ENCODE measurements at places on chromosomes 7 and 10. TPM values are rescaled to one million over a fixed set of nuclear protein-coding genes. Genes with fewer than 3 reads are reported as not detected.

DNA sequence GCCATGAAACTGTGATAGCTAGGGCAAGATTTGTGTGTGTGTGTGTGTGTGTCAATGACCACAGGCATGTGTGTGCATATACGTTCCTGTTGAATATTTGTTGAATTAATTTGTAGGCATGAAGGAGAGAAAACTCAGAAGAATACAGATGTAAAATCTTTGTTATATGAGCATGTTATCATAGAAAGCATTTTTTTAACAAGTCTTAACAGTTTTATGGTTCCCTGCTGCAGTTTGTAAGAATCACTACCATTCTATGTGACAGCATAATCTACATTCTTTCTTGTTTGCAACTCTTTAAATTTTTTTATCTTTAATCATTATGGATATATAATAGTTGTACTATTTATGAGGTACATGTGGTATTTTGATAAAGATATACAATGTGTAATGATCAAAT is 130.3 kb downstream of the CD36 start:
- no peak for DNase-seq

- peak; percentile 85 for DNase-seq
Observed at GRCh38 chr10:8044908-8045725, 9.4 kb upstream of the GATA3 start.

DNA sequence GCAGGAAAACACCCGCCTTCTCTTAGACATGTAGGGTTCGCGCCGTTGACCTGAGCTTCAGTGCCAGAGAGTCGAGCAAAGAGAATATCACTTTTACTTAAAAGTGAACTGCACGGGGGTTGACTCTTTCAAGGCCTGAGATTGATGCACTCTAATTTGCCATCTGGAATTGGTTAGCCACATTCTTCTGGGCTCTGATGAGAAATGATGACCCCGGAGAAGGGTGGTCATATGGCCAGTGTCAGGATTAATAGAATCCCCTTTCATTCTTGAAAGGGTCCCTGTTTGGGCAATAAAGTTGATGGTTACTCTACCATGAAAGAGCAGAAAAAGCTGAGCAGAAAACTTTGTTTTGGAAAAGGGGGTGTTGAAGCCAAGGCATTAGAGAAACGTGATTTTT is 31.2 kb downstream of the GRK5 start:
- DNase-seq: no peak

DNA sequence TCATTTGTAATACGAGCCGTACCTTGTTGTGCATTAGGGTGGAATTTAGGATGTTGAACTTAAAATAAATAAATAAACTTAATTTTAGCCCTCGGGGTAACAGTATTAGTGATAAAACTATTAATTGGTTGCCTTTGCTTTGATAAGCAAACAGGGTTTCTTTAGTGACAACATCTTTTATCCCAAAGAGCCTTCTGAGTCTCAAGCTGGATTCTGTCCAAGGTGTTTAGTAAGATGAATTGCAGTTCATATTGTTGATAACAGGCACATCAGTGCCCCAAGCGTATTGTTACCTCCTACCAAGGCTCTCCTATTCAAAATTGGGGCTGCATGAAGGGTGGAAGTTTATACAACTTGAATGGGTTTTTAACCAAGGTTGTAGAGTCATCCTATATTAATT is 144.4 kb upstream of the CELF2 start:
- DNase-seq: no peak

DNA sequence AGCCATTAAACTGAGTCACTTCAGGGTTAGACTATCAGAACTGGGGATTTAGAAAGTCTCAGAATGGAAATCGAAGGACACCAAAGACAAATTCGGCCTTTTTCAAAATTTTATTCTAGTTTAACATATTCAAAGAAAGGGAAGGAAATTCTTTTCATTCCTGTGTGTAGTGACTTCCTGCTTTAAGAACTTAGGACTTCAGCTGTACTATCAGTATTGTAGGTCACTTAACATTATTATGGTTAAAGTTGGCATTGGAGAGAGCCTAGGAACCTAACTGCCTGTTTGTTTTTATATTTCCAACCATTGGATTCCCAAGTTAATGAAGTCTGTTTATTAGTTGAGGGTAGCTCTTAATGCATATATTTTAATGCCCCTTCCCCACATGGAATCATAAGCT is 63.7 kb downstream of the PTEN start:
- no peak for DNase-seq

DNA sequence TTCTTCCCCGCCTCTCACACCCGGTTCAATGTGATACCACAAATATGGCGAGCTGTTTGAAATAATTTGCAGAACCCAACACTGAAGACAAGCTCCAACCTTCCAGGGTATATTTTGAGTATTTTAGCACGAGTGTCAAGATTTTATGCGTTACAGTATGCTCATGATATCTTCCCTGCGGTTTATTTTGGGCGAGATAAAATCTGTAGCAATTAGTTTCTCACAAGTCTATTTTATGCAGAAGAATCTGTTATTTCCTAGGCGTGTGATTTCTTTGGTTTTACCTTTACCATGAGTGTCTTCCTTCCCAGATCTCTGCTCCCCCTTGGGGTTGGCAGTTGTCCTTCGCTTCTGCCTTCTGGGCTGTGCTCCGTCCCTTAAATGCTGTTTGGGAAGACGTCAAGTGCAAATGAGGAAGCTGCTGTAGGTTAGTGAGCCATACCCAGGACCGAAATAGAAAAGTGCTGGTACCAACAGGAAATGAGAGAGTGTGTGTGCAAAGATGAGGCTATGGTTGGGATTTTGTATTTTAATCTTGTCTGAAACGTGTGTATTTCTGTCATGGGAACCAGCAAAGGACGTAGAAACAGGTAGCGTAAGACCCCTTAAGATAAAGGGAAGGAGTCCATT is 299.8 kb downstream of the KLF6 start:
- no peak for DNase-seq

GRCh38 chr7:131039355-131039762 is 288.3 kb upstream of the MKLN1 start:
- no peak for DNase-seq

MYL10 gene
- not detected for total RNA-seq

TFEC gene
- 12.7 TPM for total RNA-seq

- DNase-seq: no peak
Observed at GRCh38 chr7:15885678-15886077, 199.2 kb upstream of the MEOX2 start.

- DNase-seq: no peak
Observed at GRCh38 chr7:122682815-122683550, 15.9 kb downstream of the RNF133 start.

- DNase-seq: no peak
Observed at GRCh38 chr7:48660306-48660870, 264.0 kb upstream of the CDC14C start.

STEAP2 gene
- total RNA-seq: 29.9 TPM

- DNase-seq: no peak
Observed at GRCh38 chr10:129966889-129967578, 3.0 kb upstream of the EBF3 start.

DNA sequence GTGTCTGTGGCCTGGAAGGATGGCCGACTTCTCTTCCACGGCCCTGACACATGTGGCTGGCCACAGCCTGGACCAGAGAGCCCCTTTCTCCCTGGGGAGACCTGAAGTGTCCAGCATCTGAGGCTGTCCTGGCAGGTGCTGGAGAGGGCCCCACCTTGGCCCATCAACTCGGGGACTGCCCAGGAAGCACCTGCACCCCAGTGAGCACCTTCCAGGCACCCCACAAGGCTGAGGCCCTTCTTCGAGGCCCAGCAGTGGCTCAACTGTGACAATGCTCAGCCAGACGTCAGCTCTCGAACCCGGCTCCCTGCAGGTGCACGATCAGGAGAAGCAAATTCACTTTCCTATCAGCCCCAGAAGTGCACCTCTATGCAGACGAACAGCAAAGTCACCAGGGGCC is 24.3 kb downstream of the RGS10 start:
- DNase-seq: no peak

DNA sequence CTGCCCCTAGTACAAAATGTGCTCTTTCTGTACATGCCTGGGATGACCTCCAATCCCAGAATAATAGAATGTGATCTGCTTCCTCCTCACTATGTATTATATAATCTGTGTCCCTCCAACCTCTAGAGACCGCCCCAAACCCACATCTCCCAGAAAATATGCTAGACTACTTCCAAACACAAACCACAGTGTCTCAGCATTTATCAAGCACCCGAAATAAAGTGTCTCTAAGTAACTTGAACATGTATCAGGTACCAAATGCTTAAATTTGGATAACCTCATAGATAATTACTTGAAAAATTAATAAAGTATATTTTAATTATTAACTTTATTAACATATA is 16.1 kb downstream of the LYZL1 start:
- no peak for DNase-seq

ALOX5 gene
- total RNA-seq: 36.8 TPM

ELN gene
- total RNA-seq: 95.5 TPM

GRCh38 chr7:129740574-129741410 is 129.3 kb downstream of the NRF1 start:
- no peak for DNase-seq

AKR1C8 gene
- total RNA-seq: 1.3 TPM

DNA sequence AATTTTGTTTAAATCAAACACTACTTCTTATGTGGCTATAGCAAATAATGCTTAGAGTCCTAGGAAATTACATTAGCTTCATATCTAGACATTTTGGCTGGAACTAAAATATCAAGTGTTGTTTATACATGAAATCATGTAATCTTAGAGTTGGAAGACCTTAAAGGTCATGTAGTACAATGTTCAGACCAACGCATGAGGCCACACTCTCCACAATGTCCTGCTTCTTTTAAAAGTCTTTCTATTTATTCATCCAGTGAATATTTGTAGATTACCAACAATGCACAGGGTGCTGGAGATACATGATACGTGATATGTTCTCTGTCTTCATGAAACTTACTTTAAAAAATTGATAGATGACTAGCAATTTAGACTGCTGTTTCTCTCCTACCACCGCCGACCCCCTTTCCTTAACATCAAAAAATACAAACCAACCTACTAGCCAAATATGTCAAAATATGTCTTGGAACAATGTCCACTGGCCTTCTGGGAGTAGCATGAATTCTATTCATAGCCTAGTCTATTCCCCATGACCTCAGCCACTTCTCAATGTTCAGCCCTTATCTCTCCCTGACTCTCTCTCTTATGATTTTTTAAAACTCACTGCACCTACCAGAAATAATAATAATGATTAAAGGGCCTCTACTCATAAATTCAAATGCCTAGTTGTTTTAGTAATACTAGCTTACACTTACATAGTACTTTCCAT is 59.5 kb upstream of the CAV2 start:
- no peak for DNase-seq

- no peak for DNase-seq
Observed at GRCh38 chr10:44733501-44734488, 177.3 kb upstream of the TMEM72 start.

Measured in mesenteric fat pad (tissue), 1 donor.